ENCODE measurements at places on chromosomes 1 and 21.
A peak's percentile ranks its signal among the peaks of the same experiment; 100 is the strongest.

- DNase-seq: no peak
- H3K36me3 ChIP-seq: no peaks in the 10 kb centered on the region
- no peak overlapping the region for H3K27ac ChIP-seq
- no peak overlapping the region for H3K4me3 ChIP-seq
- H3K4me1 ChIP-seq: no peaks in the 10 kb centered on the region
These were observed 37.8 kb upstream of the EFHD2 start for GRCh38 chr1:15371610-15372545.

- no peaks in the 10 kb centered on the region for H3K36me3 ChIP-seq
- H3K27ac ChIP-seq: no peak overlapping the region
- H3K4me1 ChIP-seq: peaks cover 4% of the 10 kb centered on the region
These were observed 9.6 kb downstream of the KRTAP10-1 start for GRCh38 chr21:44530221-44530902.

DNA sequence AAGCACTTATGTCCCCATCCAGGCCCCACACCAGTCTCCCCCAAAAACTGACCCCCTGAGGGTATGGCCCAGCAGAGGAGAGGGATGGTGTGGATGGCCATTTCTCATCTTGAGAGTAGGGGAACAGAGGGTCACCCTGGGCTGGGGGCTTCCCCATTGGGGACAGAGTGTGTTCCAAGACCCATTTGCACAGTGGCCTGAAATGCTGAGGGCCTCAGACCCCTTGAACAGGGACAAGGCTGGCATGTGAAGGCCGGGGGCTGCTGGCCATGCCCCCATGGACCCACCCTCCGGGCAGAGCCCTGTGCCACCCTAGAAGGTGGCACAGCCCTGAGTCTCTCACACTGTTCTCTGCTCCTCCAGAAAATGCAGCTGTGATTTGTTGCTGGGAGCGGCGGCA, 8.0 kb downstream of the CTRC start:
- no peak overlapping the region for H3K27ac ChIP-seq
- no peaks in the 10 kb centered on the region for H3K4me1 ChIP-seq
- peaks cover 4% of the 10 kb centered on the region for H3K36me3 ChIP-seq

DNA sequence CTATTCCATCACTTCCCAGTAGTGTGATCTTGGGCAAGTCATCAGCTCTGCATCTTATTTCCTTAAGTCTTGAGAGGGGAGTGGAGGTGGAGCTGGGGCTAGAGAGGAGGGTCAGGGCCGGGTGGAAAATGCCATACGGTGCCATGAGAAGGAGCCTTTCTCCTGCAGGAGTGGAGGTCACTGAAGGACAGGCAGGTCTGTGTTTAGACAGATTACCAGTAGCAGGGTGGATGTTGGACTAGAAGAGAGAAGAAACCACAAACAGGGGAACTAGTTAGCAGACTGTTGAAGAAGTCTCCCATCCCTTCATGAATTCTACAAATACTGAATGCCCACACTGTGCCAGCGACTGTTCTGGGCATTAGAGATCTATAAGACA, 13.9 kb upstream of the CPT2 start:
- no peak for DNase-seq
- no peaks in the 10 kb centered on the region for H3K4me1 ChIP-seq
- no peaks in the 10 kb centered on the region for H3K36me3 ChIP-seq
- no peak overlapping the region for H3K27ac ChIP-seq

GRCh38 chr1:232650845-232651244, 20.9 kb upstream of the SIPA1L2 start:
- no peak overlapping the region for H3K27ac ChIP-seq
- no peak overlapping the region for H3K4me3 ChIP-seq
- DNase-seq: no peak
- H3K36me3 ChIP-seq: no peaks in the 10 kb centered on the region

GRCh38 chr21:33286600-33287456, 20.7 kb downstream of the IL10RB start:
- H3K27ac ChIP-seq: peak overlapping the region; percentile 14
- peaks cover 37% of the 10 kb centered on the region for H3K36me3 ChIP-seq
- no peak overlapping the region for H3K4me3 ChIP-seq
- peaks cover 3% of the 10 kb centered on the region for H3K4me1 ChIP-seq
- H3K27me3 ChIP-seq: no peaks in the 10 kb centered on the region
- DNase-seq: no peak

DNA sequence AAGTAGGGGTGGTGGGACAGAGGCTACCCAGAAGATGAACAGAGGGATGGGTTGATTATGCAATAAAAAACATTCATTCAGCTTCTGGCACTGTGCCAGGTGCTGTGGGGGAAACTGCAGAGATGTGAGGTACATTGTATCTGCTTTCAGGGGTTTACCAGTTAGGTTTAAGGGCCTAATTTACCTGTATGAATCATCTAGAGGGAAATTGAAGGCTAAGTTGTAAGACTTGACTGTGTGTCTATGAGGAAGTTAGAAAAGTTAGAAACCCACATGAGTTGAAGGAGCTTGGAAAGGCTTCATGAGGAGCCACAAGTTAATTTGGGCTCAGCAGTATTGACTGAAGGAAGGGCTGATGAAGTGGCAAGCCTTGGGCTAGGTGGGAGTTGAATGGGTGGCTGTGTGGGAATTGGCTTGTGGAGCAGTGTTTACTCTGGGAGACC, 36.7 kb upstream of the APOBEC4 start:
- DNase-seq: no peak
- no peak overlapping the region for H3K27ac ChIP-seq
- peaks cover 3% of the 10 kb centered on the region for H3K4me1 ChIP-seq
- peaks cover 5% of the 10 kb centered on the region for H3K27me3 ChIP-seq

DNA sequence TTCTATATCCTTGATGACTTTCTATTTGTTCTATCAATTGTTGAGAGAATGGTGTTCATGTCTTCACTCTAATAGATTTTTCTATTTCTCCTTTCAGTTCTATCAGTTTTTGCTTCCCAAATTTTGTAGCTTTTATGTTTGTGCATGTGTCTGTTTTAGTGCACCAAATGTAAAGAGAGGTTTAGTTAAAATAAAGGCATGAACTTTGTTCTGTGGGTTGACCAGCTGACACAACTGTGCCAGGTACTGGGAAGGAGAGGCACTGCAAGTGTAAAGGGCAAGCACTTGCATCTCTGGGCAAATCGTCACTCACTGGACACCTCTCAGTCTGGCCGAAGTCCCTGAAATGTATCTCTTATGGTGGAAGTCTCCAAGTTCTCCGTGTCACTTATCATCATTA, 38.6 kb upstream of the ABCD3 start:
- no peak for DNase-seq
- H3K4me1 ChIP-seq: peaks cover 4% of the 10 kb centered on the region
- H3K27me3 ChIP-seq: peaks cover 5% of the 10 kb centered on the region
- H3K36me3 ChIP-seq: no peaks in the 10 kb centered on the region

DNA sequence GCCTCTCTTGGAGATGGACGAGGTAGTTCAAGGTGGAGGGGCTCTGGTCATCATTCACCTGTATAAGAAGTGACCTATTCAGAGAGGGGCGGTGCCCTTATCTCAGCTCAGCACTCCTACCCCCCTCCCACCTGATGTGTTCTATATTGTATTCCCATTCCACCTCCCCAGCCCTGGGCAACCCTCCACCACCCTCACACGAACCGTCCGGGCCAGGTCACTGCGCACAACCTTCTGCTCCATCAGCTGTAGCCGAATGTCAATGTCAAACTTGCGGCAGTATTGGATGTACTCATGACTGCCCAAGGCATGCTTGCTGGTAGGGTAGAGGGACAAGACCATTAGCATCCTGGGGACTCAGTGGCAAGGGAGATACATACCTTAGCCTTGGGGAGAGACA, 34.3 kb downstream of the PIK3C2B start:
- H3K4me3 ChIP-seq: peak overlapping the region; percentile 21
- peaks cover 26% of the 10 kb centered on the region for H3K36me3 ChIP-seq
- peaks cover 60% of the 10 kb centered on the region for H3K4me1 ChIP-seq
- H3K27ac ChIP-seq: peak overlapping the region; percentile 90

DNA sequence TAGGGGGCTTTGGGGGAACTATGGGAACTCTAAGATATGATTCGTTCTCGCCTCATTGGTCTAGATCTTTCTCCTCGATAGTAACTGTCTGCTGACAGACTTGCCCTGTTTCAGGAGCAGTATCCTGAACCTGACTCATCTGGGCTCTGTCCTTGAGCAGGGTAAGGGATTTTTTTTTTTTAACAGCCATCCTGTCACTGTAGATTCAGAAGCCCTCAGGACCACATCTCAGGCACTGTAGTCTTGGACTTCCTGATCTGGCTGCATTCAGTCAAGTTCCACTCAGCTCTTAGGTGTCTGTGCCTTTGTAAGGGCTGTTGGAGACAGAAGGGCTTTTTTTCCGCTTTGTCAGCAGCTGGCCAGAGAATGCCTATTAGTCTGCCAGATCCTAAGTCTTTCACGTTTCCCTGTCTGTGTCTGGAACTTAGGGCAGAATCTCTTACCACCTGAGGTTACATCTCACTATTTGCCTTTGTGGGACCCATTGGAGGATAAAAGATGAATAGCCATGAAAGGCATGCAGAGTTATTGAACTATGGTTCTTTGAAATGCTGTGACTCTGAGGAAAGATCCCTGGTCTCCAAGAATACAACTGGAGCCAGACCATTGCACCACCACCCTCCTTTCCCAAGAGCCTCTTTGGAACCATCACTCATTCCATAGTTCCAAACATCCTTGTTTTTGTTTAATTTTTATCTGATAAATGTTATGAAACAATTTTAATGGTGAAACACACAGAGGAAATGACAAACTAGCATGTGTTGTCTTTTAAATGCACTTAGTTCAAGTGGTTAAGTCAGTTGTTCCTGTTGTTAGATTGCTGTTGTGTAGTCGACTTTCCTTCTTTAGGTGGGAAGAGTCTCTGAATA, 49.7 kb upstream of the MACF1 start:
- no peaks in the 10 kb centered on the region for H3K27me3 ChIP-seq
- no peak overlapping the region for H3K4me3 ChIP-seq
- peaks cover 7% of the 10 kb centered on the region for H3K4me1 ChIP-seq
- DNase-seq: no peak

DNA sequence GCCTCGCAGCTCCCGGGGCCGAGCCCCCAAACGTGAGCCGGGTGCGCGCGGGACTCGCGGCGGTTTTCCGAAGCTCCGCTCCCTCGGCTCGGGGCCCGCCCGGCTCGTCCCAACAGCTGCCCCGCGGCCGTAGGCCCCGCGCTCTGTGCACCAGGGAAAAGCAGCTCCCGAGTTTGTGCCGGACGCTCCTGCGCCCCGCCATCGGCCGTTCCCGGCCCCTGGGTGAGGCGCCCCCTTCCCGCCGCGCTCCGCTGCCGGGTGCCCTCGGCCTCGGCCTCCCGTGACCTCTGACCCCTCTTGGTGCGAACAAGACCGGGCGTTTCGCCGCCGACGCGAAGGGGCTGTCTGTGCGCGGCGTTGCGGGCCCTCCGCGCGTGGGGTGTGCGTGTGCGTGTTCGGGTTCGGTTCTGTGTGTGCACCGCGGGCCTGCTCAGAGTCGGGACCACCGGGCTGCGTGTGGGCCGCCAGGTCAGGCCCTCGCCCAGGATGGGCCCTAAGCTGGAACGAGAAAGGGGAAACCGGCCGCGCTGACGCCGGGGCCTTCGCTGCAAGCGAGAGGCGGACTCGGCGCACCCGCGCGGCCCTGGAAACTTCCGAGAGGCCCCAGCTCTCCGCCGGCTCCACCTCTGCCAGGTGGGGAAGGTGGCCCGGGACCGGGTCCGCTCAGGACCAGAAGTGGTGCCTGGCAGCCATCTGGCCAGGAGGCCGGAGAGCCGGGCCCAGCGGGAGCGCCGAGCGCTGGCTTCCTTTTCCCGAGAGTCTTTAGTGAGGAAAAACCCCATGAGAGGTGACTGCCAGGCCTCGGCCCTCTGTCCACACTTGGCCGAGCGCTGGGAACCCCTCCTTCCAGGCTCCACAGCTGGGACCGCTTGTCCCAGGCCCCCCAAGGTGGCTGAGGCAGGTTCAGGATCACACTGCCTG, 1.9 kb downstream of the PRDM16 start:
- DNase-seq: no peak
- no peak overlapping the region for H3K27ac ChIP-seq
- H3K4me1 ChIP-seq: no peaks in the 10 kb centered on the region
- H3K27me3 ChIP-seq: peaks cover 6% of the 10 kb centered on the region

DNA sequence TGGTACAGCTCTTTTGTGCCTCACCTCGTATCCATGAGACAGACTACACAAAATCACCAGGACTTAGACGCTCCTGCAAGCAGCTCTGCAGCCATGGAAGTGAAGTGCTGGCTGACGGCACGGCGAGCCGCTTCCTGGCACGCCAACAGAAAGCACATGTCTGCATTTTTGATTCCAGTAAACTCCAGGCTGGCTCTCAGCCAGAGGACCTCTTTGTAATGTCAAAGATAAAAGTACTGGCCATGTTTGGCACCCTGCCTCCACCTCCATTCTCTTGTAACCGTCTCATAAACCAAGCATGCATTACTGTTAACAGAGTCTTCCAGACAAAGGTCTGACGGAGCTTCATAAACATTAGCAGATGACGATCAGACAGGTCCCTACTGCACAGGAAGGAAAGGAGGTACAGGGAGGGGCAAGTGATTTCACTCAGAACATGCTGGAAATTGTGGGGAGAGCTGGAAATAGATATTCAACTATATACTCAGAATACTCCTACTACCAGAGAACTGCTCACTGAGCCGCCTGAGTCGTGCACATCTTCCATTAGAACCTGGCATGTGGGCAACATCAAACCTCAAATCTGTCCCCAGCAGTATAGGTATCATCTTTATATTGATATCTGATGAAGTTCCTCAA, 632.0 kb downstream of the SMYD3 start:
- H3K4me3 ChIP-seq: no peak overlapping the region
- H3K4me1 ChIP-seq: no peaks in the 10 kb centered on the region
- H3K27me3 ChIP-seq: no peaks in the 10 kb centered on the region
- peaks cover 22% of the 10 kb centered on the region for H3K36me3 ChIP-seq
- H3K27ac ChIP-seq: no peak overlapping the region

GRCh38 chr1:40638097-40639036, 27.1 kb downstream of the RIMS3 start:
- no peaks in the 10 kb centered on the region for H3K27me3 ChIP-seq
- H3K27ac ChIP-seq: no peak overlapping the region
- H3K4me1 ChIP-seq: peaks cover 6% of the 10 kb centered on the region
- DNase-seq: no peak

- peak overlapping the region; percentile 18 for H3K27ac ChIP-seq
- H3K4me3 ChIP-seq: peak overlapping the region; percentile 64
- no peaks in the 10 kb centered on the region for H3K36me3 ChIP-seq
- peak; percentile 64 for DNase-seq
- peaks cover 38% of the 10 kb centered on the region for H3K4me1 ChIP-seq
These were observed 21.9 kb upstream of the NEK2 start for GRCh38 chr1:211697356-211697755.

GRCh38 chr1:51861669-51862068, 16.9 kb downstream of the NRDC start:
- H3K4me3 ChIP-seq: no peak overlapping the region
- no peaks in the 10 kb centered on the region for H3K27me3 ChIP-seq
- H3K27ac ChIP-seq: no peak overlapping the region
- peaks cover 1% of the 10 kb centered on the region for H3K36me3 ChIP-seq
- no peak for DNase-seq
- H3K4me1 ChIP-seq: peaks cover 16% of the 10 kb centered on the region

All from memory B cell (primary cell).